Pericardium fibroblast (primary cell): ENCODE measurements at places on chromosomes 1 and 21. TPM values are rescaled to one million over a fixed set of nuclear protein-coding genes. Genes with fewer than 3 reads are reported as not detected.

Gene AKR7A2
- 128 TPM in 2 replicates for total RNA-seq

Gene PLA2G2A
- total RNA-seq = 2.0 and 3.2 TPM in 2 replicates

Gene DOCK7
- total RNA-seq = 32.8 and 48.3 TPM in 2 replicates

Gene KIF21B
- 0.09 and 0.12 TPM in 2 replicates for total RNA-seq

Gene TPTE
- total RNA-seq = not detected in 2 replicates

Gene LEFTY2
- total RNA-seq = not detected in 2 replicates

Gene GPR52
- not detected in 2 replicates for total RNA-seq

Gene SNX7
- 22.8 and 25.9 TPM in 2 replicates for total RNA-seq

Gene NBPF10
- 1.3 and 2.0 TPM in 2 replicates for total RNA-seq

Gene ATP5IF1
- total RNA-seq = 139 and 158 TPM in 2 replicates

Gene DIP2A
- total RNA-seq = 8.9 and 15.3 TPM in 2 replicates

Gene TOR3A
- total RNA-seq = 19.2 and 60.9 TPM in 2 replicates

Gene CATSPERE
- total RNA-seq = 0.12 and 0.26 TPM in 2 replicates

Gene FCRL4
- total RNA-seq = not detected in 2 replicates

Gene TMEM54
- total RNA-seq = 42.6 and 58.9 TPM in 2 replicates

Gene DPT
- total RNA-seq = 3.0 and 9.6 TPM in 2 replicates

Gene LRRC38
- total RNA-seq = 1.1 TPM in 1 of 2 replicates, not detected in the other

Gene SPATA46
- not detected in 2 replicates for total RNA-seq

Gene ATP1A2
- total RNA-seq = 1.2 and 1.8 TPM in 2 replicates

Gene PRR9
- 0.12 TPM in 1 of 2 replicates, not detected in the other for total RNA-seq

Gene KIF2C
- 1.1 and 1.4 TPM in 2 replicates for total RNA-seq

Gene SH2D1B
- total RNA-seq = not detected in 2 replicates

Gene CD52
- not detected in 2 replicates for total RNA-seq

Gene OR2T6
- total RNA-seq = not detected in 2 replicates

Gene PFKFB2
- total RNA-seq = 4.0 and 6.0 TPM in 2 replicates

Gene DPH2
- 6.5 and 23.9 TPM in 2 replicates for total RNA-seq

Gene WNT9A
- total RNA-seq = 0.47 and 1.5 TPM in 2 replicates

Gene CGN
- under 0.01 and 2.5 TPM in 2 replicates for total RNA-seq

Gene ANKRD35
- 0.47 and 4.1 TPM in 2 replicates for total RNA-seq

Gene FBXO2
- total RNA-seq = 0.47 and 2.0 TPM in 2 replicates

Gene GPR137B
- total RNA-seq = 21.8 and 33.3 TPM in 2 replicates

Gene TTC39A
- not detected in 2 replicates for total RNA-seq

Gene PGLYRP4
- total RNA-seq = not detected in 2 replicates

Gene DCDC2B
- total RNA-seq = not detected in 2 replicates

Gene C8A
- total RNA-seq = not detected in 2 replicates

Gene STRIP1
- total RNA-seq = 27.7 and 28.0 TPM in 2 replicates

Gene TSPAN2
- total RNA-seq = 2.5 TPM in 1 of 2 replicates, not detected in the other

Gene ASCL5
- total RNA-seq = not detected in 2 replicates

Gene CNKSR1
- 0.17 and 1.8 TPM in 2 replicates for total RNA-seq

Gene TRNP1
- total RNA-seq = 205 and 207 TPM in 2 replicates

Gene NHLH1
- under 0.01 TPM in 1 of 2 replicates, not detected in the other for total RNA-seq

Gene NTRK1
- total RNA-seq = not detected in 2 replicates

Gene CFH
- total RNA-seq = 112 and 312 TPM in 2 replicates

Gene NBPF20
- 1.4 and 3.5 TPM in 2 replicates for total RNA-seq

Gene KCNT2
- total RNA-seq = 5.2 and 8.2 TPM in 2 replicates

Gene ATXN7L2
- 5.8 and 6.2 TPM in 2 replicates for total RNA-seq

Gene CELA3A
- total RNA-seq = not detected in 2 replicates

Gene BOLA1
- 12.4 and 17.6 TPM in 2 replicates for total RNA-seq

Gene MARK1
- 0.93 and 0.94 TPM in 2 replicates for total RNA-seq

Gene NEGR1
- 3.0 and 9.2 TPM in 2 replicates for total RNA-seq

Gene GRHL3
- not detected in 2 replicates for total RNA-seq

Gene MPZ
- 0.23 and 0.34 TPM in 2 replicates for total RNA-seq

Gene SYCP1
- total RNA-seq = not detected in 2 replicates
